ENCODE measurements at places on chromosomes 11 and 22.

GRCh38 chr11:8080674-8081590 is at the start of gene TUB:
TUB (plus strand) TSS chr11:8081211; CDS start chr11:8081511, 300 bp downstream.
- DNase-seq, result no peak

GRCh38 chr11:86395061-86395551 is 20.4 kb downstream of the CCDC81 start:
- DNase-seq, result no peak

GRCh38 chr11:83572581-83573496 is 286.7 kb upstream of the CCDC90B start:
- DNase-seq, result no peak

DNA sequence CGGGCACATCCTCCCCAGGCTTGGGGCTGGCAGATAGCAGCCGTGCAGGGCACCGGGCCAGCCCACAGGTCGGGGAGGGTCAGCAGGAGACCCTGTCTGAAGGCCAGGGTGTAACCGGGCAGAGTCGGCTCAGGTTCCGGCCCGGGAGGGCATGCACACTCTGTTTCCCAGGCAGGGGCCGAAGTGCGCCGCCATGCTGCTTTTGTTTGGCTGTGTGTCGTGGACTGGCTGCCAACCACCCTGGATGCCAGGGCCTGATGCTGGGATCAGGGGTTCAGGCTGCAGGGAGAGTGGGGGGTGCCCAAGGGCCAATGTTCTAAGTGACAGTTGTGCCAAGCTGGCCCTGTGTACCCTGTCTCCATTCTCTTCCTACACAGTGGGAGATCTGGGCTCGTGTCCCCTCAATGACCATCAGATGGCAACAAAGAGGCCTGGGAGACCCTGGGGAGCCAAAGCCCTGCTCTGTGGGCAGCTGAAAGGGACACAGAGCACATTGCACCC is 120.9 kb upstream of the B3GAT1 start:
- DNase-seq, result no peak

GRCh38 chr11:92453055-92453454 is 228.4 kb downstream of the FAT3 start:
- DNase-seq, result no peak

DNA sequence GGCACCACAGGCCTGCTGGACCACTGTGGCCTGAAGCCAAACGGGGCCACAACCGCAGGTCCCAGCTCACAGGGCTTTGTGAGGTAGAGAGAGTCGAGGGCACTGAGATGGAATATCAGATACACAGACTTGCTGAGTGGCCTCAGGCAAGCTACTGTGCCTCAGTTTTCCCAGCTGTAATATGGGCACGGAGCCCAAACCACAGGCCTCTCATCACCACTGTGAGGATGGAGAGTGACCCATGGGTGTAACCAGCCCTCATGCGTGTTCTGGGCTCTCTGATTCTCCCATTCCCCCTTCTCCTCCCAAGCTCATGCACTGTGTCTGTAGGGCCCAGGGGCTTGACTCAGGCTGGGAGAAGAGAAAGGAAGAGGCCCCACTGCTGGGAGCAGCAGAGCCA is 4.2 kb downstream of the UNC93B1 start:
- no peak for DNase-seq

DNA sequence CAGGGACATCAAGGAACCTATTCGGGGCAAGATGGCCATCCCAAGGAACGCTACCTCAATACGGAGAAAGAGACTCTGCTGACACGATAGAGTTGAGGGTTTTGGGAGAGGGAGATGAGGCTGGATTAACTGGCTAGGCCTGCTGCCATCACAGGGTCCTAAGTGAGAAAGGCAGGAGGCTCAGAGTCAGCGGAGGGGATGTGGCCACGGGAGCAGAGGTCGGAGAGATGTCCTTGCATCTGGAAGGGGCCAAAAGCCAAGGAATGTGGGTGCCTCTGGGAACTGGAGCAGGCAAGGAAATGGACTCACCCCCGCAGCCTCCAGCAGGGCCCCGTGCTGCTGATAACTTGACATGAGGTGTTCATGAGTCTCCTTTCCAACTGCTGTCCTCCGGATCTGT is 31.0 kb upstream of the RFPL3 start:
- no peak for DNase-seq

DNA sequence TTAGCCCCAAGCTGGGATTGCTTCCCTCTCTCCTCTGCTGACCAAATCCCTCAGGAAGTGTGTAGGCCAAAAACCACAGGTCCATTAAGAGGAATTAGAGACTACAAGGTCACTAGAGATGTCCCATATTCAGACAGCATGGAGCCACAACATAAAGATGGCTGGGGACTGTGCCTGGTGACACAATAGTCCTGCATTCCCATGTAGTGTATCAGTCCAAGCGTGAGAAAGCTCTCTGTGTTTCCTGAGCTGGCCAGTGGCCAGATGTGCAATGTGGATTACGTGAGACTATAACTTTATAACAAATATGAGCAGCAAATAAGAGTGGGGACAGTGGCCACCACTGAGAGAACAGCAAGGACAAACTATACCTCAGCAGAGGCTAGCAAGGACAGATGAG is 7.6 kb upstream of the MS4A10 start:
- DNase-seq, result no peak

DNA sequence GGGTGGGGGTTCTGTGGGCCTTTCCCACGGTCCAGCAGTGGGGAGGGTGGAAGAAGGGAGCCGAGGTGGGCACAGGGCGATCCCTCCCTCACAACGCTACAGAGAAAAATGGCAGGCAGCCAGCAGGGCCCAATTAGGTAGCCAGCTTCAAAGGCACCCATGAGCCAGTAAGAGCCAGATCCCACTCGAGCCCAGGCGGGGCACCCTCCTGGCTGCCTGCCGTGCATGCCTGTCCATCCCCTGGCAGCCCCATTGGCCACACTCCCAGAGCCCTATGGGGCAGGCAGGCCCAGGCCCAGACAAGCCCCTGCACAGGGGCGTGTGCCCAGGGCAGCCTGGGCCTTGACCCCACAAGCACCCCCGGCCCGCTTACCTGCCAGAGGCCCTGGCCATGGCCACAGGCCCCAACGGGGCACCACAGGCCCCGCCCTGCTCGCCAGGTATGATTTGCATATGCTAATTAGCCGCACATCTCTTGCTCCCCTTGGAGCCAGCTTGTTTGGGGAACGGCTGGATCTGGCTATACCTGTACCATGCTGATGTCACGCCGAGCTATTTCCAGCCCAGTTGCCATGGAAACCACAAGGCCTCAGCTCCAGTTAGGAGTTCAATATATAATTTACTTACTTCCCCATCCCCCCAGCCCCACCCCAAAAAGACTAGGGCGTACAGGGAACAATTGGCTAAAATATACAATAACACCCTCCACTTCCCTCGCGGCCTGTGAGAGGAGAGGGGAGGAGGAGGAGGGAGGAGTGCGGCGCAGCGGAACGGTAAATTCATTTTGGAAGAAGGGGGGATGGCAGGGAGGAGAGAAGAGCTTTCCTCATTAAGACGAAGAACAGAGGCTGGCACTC is 47.5 kb upstream of the TCF20 start:
- peak; percentile 46 for DNase-seq

- no peak for DNase-seq
These were observed 1.5 kb downstream of the APOBEC3H start for GRCh38 chr22:39098576-39098975.

DNA sequence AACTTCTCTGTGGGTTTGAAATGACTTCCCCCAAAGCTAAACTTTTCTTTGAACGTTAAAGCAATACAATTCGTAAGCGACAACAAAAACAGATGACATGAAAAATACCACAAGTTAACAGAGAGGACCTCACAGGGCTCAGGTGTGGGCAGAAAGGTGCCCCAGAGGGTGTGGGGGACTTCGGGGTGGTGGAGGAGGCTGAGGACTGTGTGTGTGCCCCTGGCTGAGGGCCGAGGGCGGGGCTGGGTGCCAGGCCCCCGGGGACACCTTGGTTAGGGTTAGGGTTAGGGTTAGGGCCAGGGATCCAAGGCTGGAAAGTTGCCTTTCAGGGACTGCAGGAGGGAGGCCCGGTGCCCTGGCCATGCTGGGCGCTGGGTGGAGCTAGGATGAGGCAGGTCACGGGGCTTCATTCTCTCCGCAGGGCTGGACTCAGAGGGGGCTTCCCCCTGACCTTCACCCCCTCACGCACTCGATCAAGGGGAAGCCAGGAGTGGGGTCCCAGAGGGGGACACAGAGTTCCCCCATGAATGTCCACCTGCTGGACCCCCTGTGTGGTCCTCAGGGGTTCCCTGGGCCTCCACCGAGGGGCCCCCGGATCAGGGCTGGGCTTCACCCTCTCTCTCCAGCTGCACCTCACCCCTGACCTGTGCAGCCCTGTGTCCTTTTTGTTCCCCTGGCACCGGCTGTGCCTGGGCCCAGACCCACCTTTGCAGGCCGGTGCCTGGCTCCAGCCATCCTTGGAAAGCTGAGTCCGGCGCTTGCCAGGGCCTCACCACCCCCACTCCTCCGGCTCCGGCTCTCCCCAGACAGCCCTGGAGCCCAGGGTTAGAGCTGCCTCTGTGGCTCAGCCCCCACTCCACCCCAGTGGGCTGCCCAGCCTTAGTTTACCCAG is 7.0 kb downstream of the TNNI2 start:
- no peak for DNase-seq

DNA sequence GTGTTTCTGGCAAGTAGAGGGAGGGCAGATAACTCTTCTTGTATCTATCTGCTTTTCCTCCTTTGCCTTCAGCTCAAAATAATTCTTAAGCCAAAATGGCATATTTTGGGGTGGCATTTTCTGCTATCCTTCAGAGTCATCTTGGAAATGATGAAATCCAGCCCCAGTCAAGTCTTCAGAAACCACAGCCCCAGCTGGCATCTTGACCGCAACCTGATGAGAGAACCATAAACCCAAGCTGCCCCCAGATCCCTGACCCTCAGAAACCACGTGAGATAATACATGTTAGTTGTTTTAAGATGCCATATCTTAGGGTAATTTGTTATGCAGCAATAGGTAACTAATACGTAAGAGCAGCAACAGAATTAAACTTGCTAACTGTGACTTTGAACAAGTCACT is 15.1 kb upstream of the PAMR1 start:
- no peak for DNase-seq

- DNase-seq, result no peak
These were observed 2.1 kb upstream of the SHANK3 start for GRCh38 chr22:50670513-50670912.

DNA sequence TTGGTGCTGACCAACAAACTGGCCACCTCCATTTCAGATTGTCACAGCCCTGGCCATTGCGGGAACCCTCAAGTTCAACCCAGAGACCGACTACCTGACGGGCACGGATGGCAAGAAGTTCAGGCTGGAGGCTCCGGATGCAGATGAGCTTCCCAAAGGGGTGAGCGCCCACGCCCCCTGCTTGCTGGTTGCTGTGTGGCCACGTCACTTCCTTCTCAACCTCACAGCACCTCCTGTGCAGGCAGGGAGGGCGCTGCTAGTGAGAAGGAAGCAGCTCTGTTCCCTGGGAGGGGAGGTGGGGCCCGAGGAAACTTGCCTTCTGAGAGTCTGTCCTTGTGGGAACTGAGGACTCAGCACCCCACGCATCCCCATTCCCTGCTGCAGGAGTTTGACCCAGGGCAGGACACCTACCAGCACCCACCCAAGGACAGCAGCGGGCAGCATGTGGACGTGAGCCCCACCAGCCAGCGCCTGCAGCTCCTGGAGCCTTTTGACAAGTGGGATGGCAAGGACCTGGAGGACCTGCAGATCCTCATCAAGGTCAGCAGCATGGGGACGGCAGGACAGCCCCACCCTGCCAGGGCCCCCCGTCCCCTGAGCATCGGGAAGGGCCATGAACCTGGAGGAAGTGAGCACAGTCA is 19.3 kb downstream of the POLR3H start:
- DNase-seq, result no peak

GRCh38 chr11:50187220-50187619 is 154.5 kb downstream of the OR4C45 start:
- no peak for DNase-seq

DNA sequence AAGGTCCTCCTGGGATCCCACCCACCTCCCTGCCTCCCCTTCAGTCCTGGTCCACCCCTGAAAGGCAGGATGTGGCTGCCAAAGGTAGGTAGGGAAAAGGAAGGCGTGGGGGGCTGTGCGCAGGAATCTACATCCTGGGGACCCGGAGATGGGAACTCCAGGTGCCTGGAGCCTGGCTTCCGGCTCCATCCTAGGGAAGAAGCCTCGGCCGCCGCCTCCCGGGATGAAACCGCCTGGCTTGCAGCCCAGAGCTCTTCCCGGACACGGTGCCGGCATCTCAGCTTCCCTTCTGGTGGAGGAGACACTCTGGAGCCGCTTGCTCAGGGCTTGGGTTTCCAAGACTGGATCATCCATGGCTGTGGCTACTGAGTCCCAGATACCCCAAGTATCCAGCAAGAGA is 33.3 kb upstream of the PDGFB start:
- DNase-seq, result peak; percentile 30

Measured in NCI-H2029 treated with DMSO at 0.1 percent for 48 hours (cell line).